ENCODE measurements at places on chromosomes 4 and X. TPM values are rescaled to one million over a fixed set of nuclear protein-coding genes. Genes with fewer than 3 reads are reported as not detected.

Gene FRMPD4
- 2.6 TPM for total RNA-seq

Gene FHL1
- 44.8 TPM for total RNA-seq

Gene ANTXR2
- 204 TPM for total RNA-seq

DNA sequence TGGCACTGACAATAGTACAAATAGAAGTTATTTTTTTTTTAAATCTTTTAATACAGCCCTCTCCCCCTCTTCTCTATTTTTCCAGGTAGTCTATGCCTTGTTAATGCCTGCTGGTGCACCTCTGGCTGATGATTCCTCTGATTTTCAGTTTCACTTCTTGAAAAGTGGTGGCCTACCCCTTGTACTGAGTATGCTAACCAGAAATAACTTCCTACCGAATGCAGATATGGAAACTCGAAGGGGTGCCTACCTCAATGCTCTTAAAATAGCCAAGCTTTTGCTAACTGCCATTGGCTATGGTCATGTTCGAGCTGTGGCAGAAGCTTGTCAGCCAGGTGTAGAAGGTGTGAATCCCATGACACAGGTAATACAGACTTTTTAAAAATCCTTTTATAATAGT is 99.1 kb downstream of the USP9X start:
- DNase-seq = no peak

DNA sequence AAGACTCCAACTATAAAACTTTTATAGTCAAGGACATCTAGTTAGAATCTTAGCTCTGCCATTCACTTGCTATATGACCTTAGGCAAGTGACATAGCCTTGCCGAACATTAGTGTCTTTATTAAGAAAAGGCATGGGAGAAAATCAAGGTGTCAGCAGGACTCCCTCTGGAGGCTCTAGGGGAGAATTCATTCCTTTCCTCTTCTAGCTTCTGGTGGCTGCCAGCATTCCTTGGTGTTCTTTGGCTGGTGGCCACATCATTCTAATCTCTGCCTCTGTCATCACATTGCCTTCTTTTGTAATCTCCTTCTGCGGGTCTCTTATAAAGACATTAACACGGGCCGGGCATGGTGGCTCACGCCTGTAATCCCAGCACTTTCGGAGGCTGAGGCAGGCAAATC is 99.8 kb downstream of the PPP1R2C start:
- DNase-seq = no peak

DNA sequence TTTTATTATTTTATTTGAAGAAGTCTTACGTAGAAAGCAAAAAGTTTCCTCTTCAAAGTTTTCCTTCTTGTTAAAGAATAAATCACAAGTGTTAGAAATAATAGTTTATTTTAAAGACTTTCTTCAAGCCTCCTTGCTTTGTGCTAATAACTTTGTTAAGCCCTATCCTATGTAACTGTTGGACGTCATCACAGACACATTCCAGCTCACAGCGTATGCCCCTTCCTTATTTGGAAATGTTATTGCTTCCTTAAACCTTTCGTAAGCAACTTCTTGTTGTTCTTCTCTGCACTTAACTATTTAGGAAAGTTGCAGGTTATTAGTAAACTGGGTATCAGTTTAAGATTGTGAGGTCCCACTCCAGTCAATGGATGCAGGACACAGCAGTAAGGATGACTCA is 7.6 kb upstream of the SRD5A3 start:
- no peak for DNase-seq

DNA sequence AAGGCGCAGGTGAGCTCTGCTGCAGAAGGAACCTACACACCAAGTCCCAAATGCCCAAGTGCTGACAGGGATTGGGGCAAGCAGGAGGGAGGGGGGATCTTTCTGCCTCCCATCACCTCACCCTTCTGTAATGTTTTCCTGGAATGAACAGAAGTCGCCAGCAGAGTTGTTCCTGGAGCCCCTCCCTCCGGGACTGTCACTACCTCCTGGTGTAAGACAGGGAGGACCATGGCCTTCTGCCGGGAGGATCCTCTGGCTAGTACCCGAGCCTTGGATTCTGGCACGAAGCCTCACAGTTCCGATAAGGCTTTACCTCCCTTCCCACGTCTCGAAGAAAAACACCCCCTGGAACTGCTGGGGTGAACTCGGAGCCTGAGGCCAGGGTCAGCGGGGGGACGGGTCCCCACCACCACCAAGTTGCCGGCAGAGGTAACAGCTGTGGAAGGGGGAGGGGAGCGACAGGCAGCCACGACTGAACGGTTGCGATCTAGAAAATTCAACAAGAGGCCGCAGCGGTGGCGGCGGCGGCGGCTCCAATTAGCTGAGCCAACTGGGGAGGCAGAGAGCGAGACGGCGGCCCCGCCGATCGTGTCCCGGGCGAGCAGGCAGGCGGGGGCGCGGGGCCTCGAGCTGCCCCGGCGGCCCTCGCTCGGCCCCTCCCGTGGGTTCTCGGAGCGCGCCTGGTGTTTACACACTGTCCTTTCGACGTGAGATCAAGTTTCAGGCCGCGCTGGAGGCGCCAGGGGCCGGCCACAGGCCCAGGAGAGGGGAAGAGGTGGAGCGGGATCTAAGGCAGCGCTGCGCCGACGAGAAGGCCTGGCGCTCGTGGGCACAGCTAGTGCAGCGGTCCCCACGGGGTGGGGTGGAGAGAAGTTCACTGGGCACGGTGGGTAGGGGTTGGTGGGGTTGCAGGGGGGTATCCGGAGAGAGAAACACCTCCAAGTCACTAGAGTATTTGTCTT is 53.7 kb upstream of the BCOR start:
- DNase-seq = no peak

GRCh38 chrX:101745046-101745445 is 85.4 kb upstream of the ARMCX2 start:
- DNase-seq = peak; percentile 63

- DNase-seq = peak; percentile 5
Measured at GRCh38 chr4:82044141-82044993, 329.4 kb downstream of the HNRNPD start.

DNA sequence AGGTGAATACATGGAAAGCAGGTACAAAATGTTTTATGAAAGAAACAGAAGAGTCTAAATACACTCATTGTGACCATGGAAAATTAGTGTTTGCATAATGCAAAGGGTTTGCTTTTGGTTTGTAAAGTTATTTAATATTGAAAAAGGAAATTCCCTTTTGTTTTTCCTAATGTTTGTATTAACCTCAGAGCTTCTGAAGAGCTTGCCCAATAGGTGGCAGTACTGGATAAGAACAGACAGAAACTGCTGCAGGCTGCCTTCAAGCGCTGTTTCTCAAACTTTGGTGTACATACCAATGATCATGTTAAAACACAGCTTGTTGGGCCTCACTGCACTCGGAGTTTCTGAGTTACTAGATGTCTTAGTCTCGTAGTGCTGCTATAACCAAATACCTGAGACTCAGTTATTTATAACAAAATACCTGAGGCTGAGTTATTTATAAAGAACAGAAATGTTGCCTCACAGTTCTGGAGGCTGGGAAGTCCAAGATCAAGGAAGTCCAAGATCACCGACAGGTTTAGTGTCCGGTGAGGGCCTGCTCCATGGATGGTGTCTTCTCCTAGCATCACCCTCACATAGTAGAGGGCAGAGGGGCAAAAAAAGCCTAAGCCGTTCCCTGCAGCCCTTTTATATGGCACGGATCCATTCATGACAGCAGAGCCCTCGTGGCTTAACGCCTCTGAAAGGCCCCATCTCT is 54.2 kb downstream of the SUPT20HL2 start:
- DNase-seq = peak; percentile 51

DNA sequence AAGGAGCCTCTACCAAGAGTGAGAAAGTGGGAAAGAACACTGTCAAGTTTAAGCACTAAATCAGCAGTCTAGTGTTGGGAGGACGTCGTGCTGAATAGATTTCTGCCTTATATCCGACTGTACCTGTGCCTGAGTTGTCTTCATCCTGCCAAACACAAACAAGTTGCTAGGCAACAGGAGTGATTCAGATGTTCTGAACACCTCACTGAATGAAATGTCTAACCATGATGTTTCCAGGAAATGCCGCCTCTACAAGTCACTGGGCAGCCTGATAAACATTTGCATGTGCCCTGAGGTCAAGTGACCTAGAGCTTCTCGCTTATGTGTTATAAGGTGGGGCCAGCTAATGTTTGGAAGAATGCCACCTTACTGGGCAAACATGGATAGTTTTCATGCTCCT is 37.9 kb downstream of the SGMS2 start:
- DNase-seq = peak; percentile 80

GRCh38 chrX:107978707-107979307 is 3.4 kb downstream of the TEX13B start:
- DNase-seq = peak; percentile 15

DNA sequence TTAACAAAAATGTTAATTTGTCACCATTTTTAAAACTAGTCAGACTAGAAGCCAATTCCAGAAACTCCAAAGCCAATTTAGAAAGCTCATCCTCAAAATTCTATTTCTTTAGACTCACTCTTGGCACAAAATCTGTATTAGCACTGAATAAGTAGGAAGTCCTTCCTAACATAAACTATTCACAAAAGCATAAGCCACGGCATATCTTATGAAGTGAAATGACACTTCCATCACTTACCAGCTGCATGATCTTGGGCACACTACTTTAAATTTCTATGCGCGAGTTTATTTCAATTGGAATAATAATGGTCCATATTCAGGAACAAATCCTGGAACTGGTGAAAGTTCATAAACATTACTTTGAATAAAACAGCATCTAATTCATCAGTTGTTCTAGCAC is 1544.0 kb downstream of the TECRL start:
- no peak for DNase-seq

DNA sequence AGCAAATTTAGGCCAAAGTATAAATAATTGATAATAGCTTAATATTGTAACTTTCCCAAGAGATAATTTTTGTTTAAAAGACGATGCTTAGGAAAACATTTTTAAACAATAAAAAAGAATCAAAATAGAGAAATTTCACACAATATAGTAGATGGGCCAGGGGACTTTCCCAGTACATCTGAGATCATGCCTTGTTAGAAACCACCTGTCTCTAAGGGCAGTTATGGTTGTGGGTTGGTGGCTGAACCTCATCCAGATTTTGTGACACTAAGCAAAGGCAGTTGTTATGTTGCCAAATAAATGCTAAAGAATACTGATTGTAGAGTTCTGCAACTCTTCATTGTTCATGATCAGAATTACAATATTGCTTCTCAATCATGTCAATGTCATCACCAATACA is 270.6 kb downstream of the BANK1 start:
- DNase-seq = no peak

All from LHCN-M2 (cell line).